ENCODE measurements at places on chromosomes 11 and 22.

- no peak for DNase-seq
Measured at GRCh38 chr11:77170107-77170506, 42.1 kb downstream of the MYO7A start.

GRCh38 chr11:32870676-32871075, 21.9 kb upstream of the QSER1 start:
- no peak for DNase-seq

DNA sequence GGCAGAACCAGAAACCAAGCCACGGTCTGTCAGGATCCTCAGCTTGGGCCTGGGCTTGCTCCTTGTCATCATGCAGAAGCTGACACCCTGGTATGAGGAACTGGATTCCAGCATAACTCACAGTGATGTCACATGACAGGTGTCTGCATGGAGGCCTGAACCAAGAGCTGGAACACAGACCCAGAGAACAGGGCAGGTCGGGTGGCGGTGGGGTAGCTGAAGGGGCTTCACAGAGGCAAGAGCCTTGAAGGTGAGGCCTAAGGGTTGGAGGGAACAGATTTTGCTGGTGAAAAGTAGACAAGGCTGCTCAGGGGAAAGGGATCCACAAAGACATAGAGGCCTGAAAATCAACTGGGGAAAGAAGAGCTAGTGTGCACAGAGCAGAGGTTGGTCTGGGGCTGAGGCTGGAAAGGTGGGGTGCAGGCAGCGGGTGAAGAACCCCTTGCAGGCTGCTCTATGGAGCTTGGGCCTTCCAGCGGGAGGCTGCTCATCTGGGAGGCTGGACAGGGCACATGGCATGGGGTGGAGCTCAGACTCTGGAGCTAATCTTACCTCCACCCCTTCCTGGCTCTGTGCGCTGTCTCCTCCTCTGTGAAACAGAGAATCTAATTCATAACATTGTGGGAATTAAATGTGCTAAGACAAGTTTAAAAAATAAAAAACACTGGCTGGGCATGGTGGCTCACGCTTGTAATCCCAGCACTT, 18.4 kb upstream of the RPS3 start:
- no peak for DNase-seq

- no peak for DNase-seq
Measured at GRCh38 chr22:33380789-33381530, 322.8 kb upstream of the SYN3 start.

DNA sequence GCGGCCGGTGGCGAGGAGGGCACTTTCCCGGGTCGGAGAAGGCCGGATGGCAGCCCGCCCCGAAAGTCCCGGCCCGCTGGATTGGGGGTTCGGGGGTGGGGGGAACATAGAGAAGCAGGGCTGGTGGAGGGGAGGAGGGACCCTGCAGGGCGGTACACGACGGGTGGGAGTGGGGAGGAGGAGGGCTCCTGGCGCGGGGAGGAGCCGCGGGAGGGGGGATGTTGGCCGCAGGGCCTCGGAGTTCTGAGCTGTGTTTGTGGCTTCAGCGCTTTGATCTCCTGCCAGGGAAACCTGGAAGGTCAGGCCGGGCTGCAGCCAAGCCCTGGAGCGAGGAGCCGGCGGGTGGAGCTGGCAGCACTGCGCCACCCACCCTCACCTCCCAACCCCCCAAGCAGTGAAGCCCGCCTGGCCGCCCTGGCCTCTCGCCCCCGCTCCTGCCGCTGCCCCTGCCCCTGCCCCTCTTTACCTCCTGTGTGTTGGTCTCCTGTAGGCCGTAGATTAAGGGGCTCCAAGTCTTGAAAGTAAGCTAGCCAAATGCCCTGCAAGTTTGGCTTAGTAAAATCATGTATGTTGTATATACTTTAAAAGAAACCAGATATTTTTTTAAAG, 30.9 kb downstream of the C22orf31 start:
- no peak for DNase-seq

- no peak for DNase-seq
Measured at GRCh38 chr22:42256220-42256619, 14.2 kb downstream of the TCF20 start.

GRCh38 chr11:95135880-95136279, 46.2 kb downstream of the ENDOD1 start:
- no peak for DNase-seq

- peak; percentile 53 for DNase-seq
Measured at GRCh38 chr11:102197670-102198139, 87.5 kb downstream of the YAP1 start.

GRCh38 chr11:76885390-76886097, 24.8 kb downstream of the ACER3 start:
- no peak for DNase-seq

DNA sequence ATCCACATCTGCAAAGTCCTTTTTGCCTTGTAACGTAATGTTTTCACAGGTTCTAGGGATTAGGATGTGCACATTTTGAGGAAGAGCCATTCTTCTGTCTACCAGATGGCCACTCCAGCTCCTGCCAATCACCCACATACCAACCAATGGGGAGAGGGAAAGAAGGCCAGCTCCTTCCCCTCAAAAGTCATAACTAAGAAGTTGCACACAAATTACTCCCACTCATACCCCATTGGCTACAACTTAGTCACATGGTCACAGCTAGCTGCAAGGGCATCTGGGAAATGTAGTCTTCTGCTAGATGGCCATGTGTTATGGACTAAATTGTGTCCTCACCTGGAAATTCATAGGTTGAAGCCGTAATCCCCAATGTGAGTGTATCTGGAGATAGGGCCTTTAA, 15.4 kb upstream of the MYOD1 start:
- DNase-seq = no peak

- DNase-seq = no peak
Measured at GRCh38 chr11:66869567-66869870, 12.7 kb downstream of the LRFN4 start.

DNA sequence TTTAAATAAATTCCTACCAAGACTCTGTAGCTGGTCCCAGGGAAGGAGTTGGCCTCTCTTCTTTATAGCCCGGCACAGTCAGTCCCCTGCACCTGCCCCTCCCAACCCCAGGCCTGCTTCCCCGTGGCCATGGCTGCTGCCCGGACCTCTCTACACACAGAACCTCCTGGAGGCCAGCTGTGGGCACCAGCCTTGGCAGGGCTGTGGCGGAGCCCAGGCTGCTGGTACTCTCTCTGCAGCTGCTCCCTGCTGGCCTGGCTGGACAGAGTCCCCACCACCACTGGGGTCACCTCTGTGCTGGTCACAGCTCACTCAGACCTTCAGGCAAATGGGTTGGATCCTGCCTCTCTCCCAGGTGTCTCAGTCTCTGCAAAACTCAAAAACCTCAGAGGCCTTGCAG, 69.3 kb downstream of the LRP5 start:
- no peak for DNase-seq

DNA sequence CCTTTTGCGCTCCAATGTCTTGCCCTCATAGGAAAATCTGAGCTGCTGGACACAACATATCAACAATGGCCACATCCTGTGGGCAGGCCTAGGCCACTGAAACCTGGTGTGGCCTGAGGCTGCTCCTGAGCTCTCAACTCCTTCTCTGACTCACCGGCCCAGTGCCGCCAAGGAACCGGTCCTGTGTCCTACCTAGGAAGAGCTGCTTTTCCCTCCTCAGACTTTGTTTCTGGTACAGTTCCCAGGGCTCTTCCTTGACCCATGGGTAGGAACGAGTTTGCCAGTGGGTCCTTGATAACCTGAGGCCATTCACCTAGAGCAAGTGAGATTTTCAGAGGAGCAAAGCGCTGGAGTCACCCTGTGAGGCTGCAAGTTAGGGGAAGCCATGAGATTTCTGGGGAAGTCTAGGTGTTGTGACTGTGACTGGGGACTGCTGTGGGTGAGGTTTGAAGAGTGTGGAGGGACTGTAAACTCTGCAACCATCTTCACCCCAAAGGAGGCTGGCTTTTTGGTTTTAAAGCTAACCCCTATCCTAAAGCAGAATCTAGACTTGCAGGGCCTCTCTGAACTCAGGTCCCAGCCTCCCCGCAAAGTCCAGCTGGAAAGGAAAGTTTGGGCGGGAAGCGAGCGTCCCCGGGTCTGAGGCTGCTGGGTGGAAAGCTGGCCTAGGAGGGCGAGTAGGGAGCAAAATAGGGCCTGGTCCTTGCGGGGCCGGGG, 12.0 kb upstream of the PAX6 start:
- DNase-seq = no peak

GRCh38 chr11:31800398-31801265, 10.5 kb downstream of the PAX6 start:
- no peak for DNase-seq

Measured in NCI-H1048 (cell line).